ENCODE measurements at places on chromosomes 11 and 22.

DNA sequence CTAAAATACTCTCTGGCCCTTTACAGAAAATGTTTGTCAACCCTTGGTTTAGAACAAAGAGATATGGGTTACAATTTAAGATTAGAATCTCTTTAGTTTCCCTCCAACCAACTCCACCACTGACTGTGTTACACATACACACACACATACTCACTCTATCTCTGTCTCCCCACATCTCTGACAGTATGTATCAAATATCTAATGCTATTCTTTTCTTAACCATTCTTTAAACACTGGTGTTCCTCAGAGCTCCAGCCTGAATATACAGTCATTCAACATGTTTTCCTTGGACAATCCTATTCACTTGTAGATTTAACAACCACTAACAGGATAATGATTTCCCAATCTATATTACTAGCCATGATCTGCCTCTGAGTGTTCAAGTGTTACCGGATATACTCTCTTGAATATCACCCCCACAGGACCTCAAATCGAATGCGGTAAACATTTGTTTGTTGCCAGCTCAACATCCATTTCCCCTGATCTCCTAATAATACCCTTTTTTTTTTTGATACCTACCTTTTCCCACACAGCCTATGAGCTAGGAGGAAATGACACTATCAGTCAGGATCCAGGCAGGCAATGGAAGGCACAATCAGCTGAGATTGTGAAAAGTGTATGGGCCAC is 6.1 kb downstream of the MPZL3 start:
- DNase-seq, result no peak

DNA sequence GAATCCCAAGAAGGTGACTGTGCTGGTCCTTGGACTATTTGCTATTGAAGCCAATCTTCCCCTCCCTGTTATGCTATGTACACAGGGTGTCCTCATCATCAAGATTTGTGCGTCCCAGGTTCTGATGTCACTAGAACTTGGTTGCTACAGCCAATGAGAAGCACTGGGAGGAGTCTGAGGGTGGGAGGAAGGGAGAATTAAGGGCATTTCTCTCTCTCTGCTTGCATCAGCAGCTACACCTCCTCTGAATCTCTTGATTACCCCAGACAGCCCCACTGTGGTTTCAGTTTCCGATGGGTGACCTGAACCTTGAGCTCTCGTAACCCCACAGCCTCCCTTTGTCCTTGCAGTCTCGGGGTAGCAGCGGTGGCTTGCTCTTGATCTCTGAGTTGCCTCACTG is 212.4 kb upstream of the SESN3 start:
- no peak for DNase-seq

DNA sequence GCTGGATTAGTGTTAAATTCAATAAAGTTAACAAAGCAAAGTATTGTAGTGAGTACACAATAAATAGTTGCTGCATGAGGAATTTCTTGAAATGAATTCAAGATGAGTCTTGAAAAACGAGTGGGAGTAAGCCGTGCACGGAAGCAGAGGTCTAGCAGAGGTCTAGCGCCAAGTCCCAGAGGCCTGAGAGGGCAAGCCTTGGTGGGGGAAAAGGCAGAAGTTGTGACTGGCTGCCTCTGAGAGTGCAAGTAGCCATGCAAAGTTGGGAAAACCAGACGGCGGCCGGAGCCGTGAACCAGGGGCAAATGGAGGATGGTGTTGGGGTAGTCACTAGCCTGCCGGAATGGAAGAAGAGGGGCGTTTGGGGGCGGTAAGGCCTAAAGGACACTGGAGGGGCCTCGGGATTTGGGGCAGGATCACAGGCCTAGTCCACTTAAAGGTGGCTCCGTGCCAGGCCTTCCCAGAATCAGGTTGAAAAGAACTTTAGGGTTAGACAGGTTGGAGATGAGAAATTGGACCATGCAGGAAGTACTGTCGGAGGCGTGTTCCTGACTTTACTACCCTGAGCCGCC is 379 bp upstream of the SLC3A2 start:
- DNase-seq, result peak; percentile 43

GRCh38 chr11:1254086-1254648 is 31.3 kb downstream of the MUC5B start:
- DNase-seq, result no peak

DNA sequence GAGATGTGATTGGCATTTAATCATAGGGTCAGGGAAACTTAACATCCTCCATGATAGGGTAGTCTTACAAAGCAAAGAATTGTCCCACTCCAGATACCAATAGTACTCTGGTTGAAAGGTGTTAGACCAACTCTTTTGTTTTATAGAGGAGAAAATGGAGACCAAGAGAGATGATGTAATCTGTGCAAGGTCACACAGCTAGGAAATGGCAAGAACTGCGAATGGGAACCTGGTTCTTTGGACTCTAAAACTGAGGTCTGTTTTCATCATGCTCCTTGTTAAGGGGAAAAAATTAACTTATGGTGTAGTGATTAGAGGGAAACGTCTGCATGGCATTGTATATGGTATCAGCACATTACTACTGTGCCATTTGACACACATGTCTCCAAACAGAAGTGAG is 171.1 kb downstream of the COMMD9 start:
- DNase-seq, result no peak

DNA sequence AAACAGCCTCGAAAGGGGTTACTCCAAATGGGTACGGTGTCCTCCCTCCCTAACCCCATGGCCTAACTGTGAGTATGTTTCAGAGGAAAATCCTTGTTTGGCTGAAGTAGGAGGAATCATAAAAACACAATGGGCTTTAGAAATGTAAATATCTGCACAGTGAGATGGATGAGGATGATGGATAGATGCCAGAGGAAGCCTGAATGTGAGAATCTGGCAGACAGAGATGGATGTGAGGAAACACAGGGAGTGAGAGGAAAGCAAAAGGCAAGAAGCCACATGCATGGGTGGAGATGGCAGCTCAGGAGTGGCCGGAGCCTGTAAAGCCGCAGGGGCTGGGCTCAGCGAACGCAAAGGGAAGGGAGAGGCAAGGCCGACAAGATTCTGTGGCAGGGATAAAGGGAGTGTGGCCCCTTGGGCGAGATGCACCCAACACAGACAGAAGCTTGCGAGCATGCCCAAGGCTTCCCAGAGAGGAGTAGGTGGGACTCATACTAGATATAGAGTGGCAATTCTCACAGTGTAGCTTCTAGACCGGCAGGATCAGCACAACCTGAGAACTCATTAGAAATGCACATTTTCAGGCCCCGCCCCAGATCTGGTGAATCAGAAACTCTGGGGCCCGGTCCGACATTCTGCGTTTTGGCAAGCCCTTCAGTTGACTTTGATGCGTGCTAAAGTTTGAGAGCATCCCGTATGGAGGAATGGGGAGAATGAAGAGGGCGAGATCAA is 237.3 kb upstream of the CADM1 start:
- DNase-seq, result no peak

GRCh38 chr22:31904651-31905050 is 39.7 kb upstream of the YWHAH start:
- no peak for DNase-seq

- no peak for DNase-seq
Measured at GRCh38 chr11:44308923-44309477, 939 bp downstream of the ALX4 start.

- DNase-seq, result no peak
Measured at GRCh38 chr11:57484141-57484710, 23.9 kb downstream of the RTN4RL2 start.

DNA sequence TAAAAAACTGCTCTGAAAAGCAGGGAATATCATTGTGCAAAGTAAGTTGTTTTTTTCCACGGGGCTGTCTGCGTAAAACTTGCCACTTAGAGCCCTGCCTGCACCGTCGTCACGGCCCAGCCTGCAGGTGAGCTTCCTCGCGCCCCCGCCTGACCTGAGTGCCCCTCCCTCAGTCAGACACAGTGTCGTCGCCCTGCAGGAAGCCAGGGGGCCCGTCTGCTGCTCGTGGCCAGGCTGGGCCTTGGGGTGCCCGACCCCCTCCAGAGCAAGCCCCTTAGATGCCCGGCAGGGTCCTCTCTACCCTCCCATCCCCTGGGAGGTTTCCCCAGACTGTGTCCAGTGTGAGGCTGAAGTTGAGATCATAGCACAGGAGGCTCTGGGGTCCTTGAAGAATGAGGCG is 31.6 kb downstream of the SBF1 start:
- DNase-seq, result no peak

DNA sequence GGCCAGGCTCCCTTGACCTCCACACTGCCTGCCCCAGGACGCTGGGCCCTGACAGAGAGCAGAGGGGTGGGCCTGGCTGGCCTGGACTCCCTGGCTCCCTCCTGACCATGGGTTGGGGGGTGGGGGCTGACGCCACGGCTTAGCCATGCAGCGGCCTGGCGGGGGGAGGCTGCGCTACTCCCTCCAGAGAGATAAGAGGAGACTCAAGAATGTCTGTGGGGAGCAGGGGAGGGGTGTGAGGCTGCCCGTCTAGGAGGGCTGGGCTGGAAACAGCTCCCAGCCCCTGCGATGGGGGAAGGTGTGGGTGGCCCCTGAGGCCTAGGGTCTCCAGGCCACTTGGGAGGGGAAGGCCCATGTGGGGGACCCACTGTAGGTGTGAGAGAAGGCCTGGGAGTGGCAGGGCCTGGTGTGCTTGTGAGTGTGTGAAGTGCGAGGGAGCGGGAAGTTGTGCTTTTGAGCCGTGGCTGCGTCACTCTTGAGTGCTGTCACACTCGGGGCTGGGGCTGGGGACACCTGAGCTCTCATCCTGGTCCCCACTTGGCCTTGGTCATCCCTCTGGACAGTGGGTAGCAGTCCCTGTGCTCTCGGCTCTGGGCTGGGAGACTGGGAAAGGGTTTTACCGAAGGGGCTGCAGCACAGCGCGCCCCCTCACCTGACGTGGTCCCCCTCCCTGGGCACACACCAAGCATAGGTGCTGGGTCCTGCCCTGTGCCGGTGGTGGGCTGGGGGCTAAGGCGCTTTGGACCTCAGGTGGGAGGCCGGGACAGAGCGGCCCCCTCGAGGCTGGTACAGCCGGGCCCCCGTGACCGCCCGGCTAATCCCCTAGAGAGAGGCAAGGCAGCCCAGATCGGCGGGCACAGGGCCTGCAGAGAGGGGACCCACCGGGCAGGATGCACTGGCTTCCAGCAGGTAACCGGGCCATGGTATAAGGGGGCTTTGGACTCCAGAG is 2.4 kb downstream of the MYRF start:
- no peak for DNase-seq

DNA sequence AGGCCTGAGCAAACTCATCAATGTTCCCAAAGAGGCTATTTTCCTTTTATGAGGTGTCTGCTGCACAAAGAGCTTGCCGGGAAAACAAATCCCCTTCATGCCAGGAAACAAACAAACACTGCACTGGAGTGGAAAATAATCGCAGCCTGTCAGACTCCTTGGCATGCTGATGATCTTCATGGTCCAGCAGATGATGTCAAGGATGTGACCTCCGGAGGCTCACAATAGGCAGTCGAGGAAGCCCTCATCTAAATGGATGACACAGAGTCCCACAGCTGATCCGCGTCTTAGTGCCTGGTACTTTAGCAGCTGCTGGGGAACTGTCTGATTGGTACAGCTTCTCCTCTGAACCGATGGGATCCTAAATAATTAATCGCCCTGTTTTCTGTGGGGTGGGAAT is 187.6 kb downstream of the TENM4 start:
- DNase-seq, result no peak

GRCh38 chr11:67269401-67270255 is 3.4 kb downstream of the GRK2 start:
- peak; percentile 54 for DNase-seq

- no peak for DNase-seq
Measured at GRCh38 chr11:17077240-17077519, 287 bp downstream of the RPS13 start.

GRCh38 chr11:44774108-44774507 is 47.3 kb downstream of the TSPAN18 start:
- DNase-seq, result no peak

DNA sequence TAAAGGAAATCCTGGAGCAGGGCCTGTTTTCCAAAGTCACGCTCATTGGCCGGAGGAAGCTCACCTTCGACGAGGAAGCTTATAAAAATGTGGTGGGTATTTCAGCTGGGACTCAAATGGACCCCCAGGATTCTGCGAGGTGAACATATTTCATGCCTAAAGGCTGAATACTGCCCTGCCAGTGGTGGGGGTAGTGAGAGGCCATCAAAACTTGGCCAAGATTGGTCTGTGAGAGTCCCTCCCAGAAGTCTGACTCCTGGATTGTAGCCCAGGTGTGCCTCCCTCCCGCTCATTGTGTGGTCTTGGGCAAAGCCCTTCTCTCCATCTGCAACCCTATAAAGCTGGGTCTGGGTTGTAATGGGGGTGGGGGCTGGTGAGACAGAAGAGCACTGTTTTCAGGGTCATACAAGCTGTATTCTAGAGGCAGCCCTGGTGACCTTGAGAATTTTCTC is 853 bp downstream of the HTATIP2 start:
- DNase-seq, result no peak

- DNase-seq, result no peak
Measured at GRCh38 chr11:122362381-122362780, 246.4 kb upstream of the BLID start.

DNA sequence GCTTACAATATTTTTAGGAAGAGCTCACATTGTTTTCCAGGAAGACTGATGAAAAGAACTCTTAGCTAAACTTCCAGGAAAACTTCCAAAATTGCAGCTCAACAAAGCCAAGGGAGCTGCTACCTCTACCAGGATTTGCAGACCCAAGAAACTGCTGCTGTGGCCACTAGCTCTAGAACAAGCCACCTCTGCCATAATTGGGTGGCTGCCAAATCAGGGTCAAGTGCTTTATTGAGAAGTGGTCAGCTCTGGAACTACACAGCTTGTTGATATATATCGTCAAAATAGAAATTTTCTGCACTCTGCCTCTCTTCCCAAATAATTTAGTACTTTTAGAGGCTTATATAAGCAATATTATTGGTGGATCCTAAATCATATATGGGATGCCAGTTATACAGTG is 371.8 kb upstream of the CHORDC1 start:
- DNase-seq, result no peak

DNA sequence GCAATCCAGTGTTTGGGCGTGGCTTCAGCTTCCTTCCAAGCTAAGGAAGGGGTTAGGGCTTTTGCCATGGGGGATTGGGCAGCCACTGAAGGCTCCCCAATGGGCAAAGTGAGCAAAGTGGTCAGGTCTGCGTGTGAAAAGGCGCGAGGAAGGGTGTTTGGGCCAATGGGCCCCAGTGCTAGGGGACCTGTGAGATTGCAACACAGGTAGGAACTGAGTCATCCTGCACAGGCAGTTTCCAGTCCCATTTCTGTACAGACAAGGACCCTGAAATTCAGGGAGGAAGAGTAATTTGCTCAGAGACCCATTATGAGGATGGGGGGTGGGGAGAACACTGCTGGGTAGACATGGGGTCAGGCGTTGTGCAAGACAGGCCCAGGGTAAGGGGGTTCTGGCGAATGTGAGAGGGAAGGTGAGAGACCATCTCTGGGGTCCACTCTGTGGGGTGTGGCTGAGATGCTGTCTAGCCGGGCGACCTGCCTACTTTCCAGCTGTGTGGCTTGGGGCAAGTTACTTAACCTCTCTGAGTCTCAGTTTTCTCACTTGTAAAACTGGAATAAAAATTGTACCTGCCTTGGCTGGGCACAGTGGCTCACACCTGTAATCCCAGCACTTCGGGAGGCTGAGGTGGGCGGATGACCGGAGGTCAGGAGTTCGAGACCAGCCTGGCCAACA is 7.3 kb downstream of the CCDC88B start:
- no peak for DNase-seq
